NCI-H524 (cell line): ENCODE measurements at places on chromosomes 5 and 9.
A peak's percentile ranks its signal among the peaks of the same experiment; 100 is the strongest.

DNA sequence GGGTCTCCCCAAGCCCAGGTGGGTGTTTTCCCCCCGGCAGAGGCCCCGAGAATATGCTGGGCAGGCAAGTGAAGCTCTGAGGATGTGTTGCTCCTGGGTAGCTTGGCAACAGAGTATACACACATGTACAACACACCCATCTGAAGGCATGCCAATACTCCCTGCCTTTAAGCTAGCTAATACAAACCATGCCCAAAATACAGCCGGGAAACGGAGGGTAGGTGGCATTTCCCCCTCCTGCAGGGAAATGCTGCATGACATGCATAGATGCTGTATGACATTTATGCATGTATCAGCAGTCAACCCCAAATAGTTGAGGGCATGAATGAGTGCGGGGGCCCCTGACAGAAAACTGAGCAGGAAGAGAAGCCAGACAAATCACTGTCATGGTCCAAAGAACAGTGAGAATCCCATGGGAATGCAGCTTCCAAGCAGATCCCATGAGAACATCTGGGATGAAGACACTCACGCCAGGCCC lies 614.1 kb downstream of the EBF1 start:
- no peak for DNase-seq

GRCh38 chr9:95175523-95175922 lies 142.0 kb downstream of the FANCC start:
- DNase-seq: peak; percentile 95

DNA sequence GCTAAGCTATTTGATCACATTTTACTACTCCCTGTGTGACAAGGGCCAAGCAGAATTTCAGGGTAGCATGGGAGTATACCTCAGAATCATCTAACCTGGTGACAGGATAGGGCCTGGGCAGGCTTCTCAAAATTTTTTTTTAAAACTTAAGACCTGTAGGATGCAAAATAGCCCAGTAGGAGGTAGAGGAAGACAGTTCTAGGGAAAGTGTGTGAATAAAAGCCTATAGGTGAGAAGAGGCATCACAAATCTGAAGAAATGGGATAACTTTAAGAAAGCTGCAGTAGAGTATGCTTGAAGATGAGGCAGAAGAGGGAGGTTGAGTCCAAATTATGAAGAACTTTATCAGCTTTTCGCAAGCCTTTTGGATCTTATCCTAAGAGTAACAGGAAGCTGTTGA lies 32.3 kb downstream of the CNTRL start:
- peak; percentile 7 for DNase-seq

- DNase-seq: peak; percentile 21
Observed at GRCh38 chr9:72362680-72363139, 2.3 kb downstream of the ZFAND5 start.

DNA sequence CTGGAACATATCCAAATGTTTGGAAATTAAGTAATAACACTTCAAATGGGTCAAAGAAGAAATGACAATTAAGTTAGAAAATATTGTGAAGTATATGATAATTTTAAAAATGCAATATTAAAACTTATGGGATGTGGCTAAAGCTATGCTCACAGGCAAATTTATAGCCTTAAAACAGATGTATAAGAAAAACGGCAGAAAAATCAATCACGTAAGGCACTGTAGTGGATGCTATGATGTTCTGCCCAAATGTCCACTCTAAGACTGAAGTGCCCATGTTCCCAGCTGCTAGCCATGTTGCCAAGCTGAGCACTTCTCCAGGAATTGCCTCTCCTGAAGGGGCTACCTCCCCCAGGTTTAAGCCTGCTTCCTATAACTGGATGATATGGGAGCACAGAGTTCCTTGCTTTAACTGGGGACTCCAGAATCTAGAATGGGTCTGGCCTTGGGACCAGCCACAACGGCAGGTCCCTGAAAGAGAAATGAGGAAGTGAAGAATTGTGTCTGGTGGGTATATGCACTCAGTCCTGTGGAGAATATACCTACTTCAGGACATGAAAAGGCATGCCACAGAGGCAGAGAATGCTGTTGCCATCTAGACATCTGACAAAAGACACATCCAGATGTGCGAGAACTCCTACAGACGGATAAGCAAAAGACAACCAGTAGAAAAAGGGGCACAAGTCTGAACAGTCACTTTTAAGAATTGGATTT lies 78.2 kb upstream of the RXRA start:
- no peak for DNase-seq

GRCh38 chr5:147290261-147290660 lies 55.4 kb downstream of the STK32A start:
- no peak for DNase-seq

DNA sequence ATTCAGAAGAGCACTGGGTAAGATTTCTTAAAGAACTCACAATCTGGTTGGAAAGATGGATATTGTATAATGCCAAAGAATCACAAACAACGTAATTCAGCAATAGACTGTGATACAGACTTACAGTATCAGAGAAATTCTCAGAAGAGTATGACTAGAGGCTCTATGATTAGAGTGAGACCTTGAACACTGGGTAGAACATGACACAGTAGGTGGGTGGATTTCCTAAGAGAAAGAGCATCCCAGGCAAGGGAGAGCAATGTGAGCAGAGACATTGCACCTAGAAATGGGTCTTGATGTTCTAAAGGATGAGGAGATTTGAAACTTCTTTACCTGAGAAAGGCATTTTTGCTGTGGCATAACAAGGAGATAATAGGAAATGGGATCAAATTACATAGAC lies 27.3 kb upstream of the CAST start:
- DNase-seq: no peak

DNA sequence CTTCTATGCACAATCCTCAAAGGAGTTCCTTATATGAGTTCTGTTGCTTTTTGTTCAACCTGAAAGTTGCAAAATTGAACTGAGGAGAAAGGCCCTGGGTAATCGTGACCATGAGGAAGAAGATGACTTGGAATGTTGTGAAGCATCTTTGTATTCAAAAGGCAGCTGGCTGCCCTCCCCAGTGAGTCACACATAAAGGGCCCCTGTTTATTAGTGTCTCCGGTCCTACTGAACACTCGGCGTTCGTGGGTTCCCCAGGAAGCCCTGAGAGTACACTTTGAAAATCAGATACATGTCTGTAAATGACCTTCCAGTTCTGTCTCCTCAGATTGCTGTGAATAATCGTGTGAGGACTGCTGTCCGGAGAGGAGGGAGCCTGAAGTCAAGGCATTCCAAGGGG lies 73.6 kb downstream of the C9orf153 start:
- no peak for DNase-seq

DNA sequence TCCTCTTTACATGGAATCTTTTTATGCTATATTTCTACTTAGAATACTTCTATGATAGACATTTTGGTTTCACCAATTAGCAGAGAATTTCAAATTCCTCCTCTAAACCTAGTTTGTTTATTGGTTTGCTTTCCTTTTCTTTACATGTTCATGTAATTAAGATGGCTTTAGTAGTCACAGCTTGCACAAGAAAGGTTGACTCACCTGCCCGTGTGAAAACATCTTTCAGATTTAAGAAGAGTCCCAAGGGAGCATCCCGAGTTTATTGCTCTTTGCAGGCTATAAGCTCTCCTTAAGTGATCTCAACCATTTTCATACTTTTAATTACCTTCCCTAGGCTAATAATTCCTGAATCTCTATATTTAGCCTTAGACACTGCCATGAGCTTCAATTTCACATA lies 28.9 kb downstream of the TYRP1 start:
- peak; percentile 45 for DNase-seq

- DNase-seq: no peak
Observed at GRCh38 chr5:55927861-55928655, 66.7 kb downstream of the IL6ST start.

- no peak for DNase-seq
Observed at GRCh38 chr5:5037674-5038073, 102.5 kb upstream of the ADAMTS16 start.

DNA sequence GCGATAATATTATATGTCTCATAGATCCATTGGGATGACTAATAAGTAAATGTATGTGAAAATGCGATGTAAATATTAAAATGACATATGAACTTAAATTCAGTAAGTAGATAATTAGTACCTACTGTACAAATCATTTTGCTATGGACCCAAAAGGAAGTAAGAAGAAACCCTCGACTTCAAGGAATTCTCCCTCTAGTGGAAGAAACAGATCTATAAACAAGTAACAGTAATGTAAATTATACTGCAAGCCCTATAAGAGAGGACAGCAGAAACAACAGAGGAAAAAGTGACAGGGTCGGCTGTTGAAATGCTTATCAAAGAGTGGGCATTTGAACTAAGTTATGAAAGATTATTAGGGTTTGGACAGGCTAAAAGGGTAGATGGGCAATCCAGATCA lies 320.3 kb downstream of the DMAC1 start:
- DNase-seq: no peak

DNA sequence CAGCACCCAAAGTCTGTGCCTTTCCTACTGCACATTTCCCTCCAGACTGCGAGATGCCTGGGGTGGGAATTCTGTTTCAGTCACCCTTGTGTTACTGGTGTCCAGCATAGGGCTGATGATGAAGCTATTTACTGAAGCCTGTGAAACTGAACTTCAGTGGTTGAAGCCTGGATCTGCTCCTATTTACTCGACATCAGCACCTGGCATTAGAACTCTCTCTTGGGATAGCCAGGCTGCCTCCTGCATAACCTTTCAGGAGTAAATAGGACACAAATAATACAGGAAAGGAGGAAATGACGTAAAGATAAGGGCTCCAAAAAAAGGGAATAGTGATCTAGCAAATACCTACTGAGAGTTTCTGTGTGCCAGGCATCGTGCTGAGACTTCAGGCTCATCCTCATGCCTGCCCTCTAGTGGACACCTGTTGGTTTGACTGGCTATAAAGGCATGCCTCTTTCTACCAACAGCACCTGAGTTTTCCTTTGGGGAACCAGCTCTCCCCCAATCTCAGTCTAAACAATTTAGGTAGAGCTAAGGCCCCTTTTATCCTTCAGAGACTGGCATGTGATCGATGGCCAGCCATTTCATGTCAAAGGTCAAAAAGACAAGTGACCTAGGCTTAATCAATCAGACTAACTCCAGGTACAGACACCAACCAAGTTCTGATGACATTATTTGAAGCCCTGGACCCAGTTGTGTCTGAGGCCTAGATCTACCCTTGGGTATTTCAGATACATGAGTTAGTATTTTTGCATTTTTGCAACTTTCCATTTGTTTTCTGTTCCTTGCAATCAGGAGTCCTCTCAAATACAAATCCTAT lies 192.1 kb upstream of the TRIM32 start:
- DNase-seq: no peak

DNA sequence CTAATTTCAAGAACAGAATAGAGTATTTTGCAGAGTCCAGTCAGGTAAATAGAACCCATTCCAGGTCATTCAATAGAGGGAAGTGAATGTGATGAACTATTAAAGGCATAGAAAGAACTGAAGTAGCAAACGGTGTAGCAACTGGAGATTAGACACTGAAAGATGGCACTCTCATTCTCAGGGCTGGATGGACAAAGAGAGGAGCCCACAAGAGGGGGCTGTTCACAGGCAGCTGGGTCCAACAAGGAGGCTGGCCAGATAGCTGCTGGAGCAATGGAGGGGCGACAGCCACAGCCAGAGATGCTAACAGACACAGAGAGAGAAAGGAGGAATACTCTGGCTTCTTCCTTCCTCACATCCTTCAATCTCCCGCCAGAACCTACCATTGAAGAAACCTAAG lies 93.1 kb upstream of the SMARCA2 start:
- DNase-seq: peak; percentile 19

- no peak for DNase-seq
Observed at GRCh38 chr5:95241635-95242034, 43.3 kb downstream of the MCTP1 start.

- DNase-seq: no peak
Observed at GRCh38 chr9:33426843-33427293, 20.5 kb downstream of the AQP3 start.

DNA sequence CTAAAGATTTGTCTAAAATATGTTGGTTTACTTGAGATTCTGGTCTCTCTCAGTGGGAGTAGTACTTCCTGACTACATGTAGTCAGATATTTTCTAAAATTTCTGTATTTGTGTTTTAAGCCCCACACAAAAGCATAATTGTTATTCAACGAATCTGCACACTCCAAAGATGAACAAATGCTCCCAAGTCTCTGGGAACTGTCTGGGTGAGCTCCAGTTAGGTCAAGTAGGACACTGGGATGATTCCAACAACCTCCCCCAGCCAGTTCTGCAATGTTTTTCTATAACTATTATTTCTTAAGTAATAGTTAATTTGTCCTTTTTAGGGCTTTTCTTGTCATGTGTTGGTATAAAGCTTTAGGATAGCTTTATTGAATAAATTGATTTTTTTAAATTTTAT lies 174.6 kb downstream of the FAM174A start:
- no peak for DNase-seq

GRCh38 chr9:33320568-33321261 lies 30.4 kb downstream of the NFX1 start:
- DNase-seq: no peak

DNA sequence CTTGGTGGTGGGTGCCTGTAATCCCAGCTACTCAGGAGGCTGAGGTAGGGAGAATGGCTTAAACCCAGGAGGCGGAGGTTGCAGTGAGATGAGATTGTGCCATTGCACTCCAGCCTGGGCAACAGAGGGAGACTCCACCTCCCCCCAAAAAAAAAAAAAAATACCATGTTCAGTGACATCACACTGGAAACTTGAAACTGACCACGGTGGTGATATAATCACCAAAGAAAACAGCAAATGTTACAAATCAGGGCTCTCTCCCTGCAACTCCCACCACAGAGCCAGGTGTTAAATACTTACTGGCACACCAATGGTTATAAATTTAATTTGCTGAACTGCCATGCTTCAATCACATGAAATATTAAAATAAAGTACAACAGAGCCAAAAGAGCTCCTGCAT lies 81.4 kb downstream of the ZNF608 start:
- DNase-seq: no peak

DNA sequence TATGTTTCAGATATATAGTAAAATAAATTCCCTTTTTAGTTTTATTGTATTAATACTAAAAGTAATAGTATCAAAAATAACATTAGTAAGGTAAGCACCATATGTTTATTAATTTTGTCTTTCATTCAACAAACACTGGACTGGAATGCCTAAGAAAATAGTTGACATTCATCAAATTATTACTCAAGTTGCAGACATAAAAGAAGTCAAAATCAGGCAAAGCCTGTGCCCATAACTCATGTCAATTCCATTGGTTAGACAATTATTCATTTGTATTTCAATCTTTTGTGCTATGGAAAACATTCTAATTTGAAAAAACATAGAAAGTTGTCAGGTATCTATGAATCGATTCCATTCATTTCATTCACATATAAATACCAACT lies 158.9 kb downstream of the CEMIP2 start:
- no peak for DNase-seq

DNA sequence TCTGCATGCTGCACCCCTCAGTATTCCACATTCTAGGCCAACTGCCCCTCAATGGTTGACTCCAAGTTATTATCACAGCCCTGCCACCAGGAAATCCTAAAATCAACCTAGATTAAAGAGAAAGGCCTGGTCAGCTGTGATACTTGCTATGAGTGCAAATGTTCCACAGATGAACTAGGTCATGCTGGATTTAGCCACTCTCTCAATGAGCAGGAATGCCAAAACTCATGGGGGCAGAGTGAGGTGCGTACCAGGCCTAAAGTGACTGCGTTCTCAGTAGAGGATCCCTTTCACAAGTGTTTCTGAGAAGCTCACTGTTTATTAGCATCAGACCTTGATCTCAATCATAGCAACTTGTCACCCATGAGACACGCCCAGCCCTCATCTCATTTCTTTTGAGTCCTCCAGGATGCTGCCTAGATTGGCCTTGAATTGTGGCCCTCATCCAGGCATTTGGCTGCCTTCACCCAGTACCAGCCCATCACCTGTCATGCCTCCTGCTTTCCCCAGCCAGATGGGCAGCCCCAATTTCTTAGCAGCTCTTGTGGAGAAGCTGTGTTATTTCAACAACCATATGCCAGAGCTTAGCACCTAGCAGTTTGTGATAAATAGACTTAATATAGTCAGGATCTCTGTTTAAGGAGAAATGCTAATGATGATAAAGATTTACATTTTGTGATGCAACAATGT lies 383.9 kb downstream of the CTNND2 start:
- peak; percentile 88 for DNase-seq
